Dorsolateral prefrontal cortex (tissue), 122 donors: ENCODE measurements at places on chromosomes 2 and 18.

GRCh38 chr2:64548761-64549160 lies 24.6 kb downstream of the AFTPH start:
- no peak for DNase-seq

- no peak for DNase-seq
These were observed 3.4 kb downstream of the CHRNG start for GRCh38 chr2:232542715-232543467.

DNA sequence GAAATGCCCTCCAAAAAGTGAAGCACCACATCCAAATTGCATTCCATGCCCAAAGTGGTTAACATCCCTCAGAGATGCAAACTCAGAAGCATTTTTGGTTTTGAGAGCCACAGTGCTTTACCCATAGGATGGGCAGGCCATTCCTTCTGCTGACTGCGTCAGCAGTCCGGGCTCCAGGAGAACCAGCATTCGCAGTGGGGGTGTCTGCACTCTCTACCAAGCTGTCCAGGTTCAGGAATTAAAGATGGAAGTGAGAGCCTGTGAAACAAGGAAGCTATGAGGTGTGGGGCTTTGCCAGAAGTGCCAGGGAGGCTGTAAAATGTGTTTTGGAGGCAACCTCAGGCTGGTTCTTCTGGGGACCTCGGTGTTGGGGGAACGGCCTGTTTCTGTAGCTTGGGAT lies 205.7 kb downstream of the AGAP1 start:
- DNase-seq = no peak

- no peak for DNase-seq
These were observed 94.5 kb downstream of the COBLL1 start for GRCh38 chr2:164747140-164747539.

DNA sequence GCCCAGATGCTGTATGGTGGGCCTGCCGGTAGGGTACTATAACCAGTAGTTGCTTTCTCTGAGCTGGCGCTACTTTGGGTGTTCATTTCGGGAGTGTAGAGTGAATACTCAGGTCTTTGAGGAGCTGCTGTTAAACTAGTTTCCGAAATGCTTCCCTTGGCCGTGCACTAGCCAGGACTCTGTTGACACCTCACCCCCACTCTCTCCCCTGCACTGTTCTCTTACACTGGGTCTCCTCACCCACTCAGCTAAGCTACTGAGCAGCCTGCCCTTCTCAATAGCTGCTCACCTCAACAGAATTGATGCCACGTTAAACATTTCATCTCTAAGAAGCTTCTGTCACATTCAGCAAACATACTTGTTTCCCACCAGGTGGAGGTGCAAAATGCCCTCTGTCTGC lies 86.9 kb downstream of the RAPGEF4 start:
- DNase-seq = no peak

DNA sequence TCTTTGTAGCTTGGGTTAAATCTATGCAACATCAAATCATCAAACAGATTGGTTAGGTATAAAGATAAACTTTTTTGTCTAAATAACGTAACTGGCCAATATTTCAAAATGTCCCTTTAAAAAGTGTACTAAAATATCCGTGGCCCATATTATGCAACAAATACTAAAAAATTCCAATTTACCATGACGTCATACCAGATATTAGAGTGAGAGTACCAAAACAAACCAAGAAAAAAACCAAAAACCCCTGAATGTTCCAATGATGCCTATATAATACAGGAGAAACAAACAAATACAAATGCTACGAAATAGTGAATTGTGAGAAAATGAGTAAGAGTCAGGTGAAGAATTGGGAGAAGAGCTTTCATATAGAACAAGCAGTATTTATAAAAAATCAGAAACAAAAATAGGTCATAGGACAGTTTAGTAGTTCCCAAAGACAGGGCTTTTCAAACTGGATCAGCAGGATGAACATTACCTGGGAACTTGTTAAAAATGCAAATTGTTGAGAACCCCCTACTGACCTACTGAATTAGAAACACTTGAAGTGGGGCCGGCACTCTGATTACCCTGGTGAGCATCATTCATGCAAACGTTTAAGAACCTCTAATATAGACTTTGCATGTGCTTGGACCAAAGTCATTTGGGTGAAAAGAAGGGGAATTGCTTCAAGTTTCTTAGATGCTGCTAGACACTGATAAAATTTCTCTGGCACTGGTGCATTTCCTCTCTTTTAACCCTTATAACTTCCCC lies 753.7 kb downstream of the DSC3 start:
- no peak for DNase-seq

GRCh38 chr2:184041077-184041476 lies 557.3 kb upstream of the ZNF804A start:
- no peak for DNase-seq

DNA sequence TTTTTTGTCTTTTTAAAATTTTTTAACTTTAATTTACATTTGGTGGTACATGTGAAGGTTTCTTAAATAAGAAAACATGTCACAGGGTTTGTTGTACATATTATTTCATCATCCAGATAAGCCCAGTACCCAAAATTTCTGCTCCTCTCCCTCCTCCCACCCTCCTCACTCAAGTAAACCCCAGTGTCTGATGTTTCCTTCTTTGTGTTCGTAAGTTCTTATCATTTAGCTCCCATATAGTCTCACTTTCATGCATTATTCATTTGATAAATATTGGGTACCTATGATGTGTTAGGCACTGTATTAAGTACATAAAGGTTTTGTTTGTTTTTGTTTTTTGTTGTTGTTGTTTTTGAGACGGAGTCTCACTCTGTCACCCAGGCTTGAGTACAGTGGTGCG lies 5.7 kb upstream of the TGIF1 start:
- DNase-seq = no peak

- no peak for DNase-seq
These were observed 249.7 kb downstream of the CELF4 start for GRCh38 chr18:37315935-37316334.

DNA sequence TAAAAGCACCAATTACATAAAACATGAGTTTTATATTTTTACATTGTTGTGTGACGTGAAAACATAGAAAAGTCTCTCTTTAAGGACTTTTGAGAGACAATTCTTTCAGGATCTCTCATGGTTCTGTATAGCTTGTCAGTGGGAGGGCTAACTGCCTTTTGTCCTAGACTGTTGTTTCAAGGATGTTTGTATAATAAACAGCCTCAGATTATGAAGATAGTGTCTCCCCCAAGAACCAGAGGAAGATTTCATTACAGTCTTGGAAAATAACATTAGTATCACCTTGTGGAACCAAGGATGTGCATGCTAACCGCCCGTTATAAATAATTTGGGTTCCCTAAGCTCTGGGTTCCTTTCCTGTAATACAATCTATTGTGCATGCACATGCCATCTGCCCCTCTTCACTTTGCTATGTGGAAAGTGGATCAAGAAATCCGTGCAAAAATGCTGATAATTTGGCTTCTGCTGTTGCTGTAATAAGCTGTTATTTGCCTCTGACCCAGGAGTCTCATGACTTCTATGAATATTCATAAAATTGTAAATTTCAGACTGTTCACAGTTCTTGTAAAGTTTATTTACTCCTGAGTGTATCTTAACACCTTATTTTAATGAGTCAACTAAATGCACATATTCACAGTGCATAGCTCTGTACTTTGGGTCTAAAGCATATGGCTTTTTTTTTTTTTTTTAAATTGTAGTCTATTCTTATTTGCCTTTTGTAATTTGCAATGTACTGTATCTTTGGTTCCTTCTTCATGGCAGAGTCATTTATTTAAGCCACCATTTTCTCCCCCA lies 265.5 kb downstream of the PTH2R start:
- no peak for DNase-seq

DNA sequence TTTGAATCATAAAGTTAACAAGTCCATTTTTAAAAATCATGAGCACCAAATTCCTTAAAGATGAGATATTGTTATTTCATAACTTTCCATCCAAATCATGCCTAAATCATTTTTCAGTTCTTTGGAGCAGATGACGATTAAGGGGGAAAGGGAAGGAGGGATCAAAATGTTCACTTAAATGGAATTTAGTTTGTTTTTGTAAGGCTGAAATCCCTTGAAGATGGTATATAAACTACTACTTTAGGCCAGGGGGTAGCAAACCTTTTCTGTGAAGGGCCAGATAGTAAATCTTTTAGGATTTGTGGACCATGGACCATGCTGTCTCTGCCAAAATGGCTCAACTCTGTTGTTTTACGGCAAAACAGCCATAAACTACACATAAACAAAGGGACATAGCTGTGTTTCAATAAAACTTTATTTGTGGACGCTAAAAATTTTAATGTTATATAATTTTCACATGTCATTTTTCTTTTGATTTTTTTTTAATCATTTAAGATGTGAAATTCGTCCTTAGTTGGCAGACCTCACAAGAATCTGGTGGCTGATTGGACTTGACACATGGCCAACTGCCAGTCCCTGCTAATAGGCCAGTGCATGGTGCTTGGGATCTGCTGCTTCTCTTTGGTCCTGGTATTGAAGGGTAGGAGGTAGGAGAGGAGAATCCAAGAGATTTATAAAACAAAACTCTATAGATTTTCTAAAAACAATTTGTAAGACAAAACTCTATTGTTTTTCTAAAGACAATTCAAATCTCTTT lies 52.0 kb upstream of the RTN4 start:
- DNase-seq = no peak

GRCh38 chr2:9770308-9771100 lies 72.8 kb upstream of the TAF1B start:
- peak; percentile 74 for DNase-seq

GRCh38 chr2:109284826-109285225 lies 155.8 kb downstream of the SH3RF3 start:
- no peak for DNase-seq

DNA sequence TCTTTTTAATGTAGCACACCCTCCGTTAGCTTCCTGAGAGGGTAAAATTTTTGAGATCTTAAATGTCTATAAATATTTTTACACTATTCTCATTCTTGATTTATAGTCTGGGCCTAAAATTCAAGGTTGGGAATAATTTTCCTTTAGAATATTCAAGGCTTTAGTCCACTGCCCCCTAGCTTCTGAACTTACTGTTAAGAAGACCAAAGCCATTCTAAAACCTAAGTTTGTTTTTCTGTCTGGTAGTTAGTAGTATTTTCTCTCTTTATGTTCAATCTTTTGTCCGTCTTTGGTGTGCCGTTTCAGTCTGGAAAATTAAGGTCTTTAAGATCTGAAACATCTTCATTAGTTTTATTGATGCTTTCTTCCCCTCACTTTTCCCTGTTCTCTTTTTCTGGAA lies 14.5 kb downstream of the OSBPL6 start:
- DNase-seq = no peak

DNA sequence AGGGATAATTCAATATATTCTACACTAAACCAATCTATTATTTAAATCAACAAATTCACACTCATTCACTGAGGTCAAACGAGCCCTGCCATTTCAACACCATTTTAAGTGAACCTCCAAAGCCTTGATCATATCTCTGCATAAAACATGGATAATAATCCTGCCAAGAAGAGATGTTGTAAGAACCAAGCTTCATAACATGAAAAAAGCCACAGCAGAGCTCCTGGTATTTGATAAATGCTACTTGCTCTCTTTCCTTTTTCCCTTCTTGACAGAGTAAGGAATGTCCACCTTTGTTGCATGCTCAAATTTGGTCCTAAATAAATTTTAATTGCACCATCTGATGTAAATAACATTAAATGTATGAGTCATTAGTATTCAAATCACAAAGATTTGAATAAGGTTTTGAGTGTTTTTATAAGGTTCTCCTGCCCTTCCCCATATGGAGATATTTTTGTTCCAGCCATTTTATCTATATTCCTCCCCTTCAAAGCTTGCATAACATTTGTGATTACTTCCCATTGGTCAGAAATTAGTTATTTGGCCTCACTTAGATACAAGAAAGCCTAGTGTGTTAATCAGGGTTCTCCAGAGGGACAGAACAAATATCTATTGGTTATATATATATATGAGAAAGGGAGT lies 318.8 kb downstream of the RND3 start:
- no peak for DNase-seq

GRCh38 chr2:51711766-51712165 lies 679.8 kb upstream of the NRXN1 start:
- no peak for DNase-seq

DNA sequence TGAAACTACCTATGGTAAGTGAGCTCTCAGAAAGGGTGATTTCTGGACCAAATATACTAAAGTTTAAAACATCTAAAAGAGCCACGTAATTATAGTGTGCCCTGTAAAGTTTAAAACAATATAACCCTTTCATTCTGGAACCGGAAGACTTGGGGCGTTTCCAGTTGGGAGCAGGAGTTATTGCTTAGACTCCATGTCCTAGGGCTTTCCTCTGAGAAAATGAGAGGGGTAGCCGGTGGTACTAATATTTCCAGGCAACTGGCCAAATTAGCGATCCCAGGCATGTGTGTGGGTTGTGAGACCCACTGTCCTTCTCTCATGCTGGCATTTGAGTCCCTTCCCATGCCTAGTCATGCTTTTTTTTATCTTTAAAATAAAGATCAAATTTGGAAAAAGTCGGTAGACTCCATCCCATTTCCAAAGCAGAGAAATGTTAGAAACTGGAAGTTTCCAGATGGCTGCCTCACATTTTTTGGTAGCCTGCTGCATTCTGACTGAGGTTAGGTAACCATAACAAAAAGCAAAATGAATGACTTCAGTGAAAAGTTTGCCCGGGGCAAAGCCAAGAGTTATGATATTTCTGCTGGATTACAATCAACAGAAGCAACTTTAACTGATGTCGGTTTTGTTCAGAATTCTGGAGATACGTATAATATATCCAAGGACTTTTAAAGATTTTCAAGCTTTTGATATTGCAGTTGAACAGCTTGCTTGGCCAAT lies 227.4 kb downstream of the SS18 start:
- DNase-seq = no peak

DNA sequence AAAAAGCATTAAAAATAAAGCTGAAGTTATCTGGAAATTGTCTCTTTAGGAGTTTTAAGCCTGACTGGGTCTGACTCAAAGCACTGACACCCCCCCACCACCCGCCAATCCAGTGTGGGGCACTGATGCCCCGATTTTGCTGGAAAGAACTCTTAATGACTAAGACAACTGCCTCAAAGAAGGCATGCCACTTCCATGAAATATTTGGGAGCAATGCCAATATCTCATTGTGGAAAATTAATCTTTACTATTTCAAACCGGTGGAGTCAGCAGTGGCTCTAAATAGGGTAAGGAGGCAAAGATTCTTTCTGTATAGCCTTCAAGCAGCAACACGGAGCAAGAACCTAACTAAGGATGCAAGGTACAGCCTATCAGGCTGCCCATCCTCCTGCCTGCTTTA lies 4.5 kb downstream of the FKBP7 start:
- no peak for DNase-seq

- DNase-seq = no peak
These were observed 1988.8 kb upstream of the PIK3C3 start for GRCh38 chr18:39966275-39966674.

DNA sequence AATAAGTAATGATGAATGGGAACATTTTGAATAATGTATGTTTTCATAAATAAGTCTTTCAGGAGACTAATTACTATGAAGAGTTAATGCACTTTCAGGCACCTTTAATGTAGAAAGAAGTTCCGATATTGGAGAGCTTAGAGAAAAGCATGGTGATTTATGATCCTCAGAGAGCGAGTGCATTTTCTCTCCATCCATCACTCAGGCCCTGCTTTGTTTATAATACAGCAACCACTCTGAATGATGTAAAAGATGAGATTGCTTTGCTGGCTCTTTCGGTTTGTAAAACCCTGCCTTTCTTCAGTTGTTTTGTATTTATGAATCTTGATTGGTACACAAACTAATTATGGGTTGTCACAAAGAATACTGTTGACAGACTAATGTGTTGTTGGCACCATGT lies 132.0 kb downstream of the NYAP2 start:
- no peak for DNase-seq

- DNase-seq = no peak
These were observed 72.7 kb upstream of the CHRNA1 start for GRCh38 chr2:174836995-174837390.
